Fibroblast of skin of left biceps (primary cell): ENCODE measurements at places on chromosomes 1 and 21.

- no peak for DNase-seq
Observed at GRCh38 chr1:168089326-168089978, 47.3 kb downstream of the GPR161 start.

- no peak for DNase-seq
Observed at GRCh38 chr21:40152476-40152875, 285.2 kb downstream of the PCP4 start.

DNA sequence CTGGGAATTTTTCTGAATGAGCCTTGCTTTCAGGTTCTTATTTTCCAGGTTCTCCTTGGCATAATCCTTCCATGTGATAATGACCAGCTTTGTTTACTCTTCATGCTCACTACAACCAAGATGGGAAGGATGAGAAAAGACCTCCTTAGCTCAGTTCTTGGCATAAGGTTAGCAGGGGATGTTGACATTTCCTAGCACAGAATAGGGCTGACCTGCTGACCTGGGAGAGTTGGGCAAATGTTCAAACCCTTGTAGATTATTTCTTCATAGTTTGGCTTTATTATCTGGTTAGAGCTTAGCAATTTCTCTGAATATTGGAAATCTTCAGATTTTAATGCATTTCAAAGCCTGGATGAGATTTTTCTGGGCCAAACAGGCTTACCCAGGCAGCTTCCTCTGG is 23.6 kb upstream of the SYT6 start:
- DNase-seq, result no peak

DNA sequence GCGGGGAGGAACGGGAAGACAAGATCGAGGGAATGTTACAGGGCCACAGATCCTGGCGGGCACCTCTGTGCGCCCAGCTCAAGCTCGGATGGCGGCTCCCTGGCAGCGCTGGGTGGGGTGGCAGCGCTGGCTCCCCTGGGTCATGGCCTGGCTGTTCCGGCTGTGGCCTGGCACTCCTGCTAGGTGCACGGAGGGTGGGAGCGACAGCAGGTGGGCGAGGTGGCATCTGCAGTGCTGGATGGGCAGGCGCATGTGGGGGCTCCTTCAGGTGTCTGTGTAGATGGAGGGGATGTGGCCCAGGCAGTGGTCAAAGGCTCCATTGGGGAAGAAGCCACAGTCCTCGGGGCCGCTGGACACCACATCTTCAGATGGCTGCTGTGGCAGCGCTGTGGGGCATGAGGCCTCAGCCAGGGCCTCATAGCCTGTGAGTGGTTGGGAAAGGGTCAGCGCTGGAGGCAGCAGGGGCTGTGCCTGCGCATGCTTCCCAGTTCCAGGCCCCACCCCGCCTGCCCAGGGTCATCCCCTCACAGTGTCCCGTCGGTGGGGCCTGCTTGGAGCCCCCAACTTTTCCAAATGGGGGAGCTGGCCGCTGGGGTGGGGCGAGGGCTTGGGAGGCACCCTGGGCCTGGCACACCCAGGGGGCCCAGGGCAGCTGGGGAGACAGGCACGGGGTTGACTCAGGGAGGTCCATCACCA is 47.3 kb downstream of the DMRTB1 start:
- no peak for DNase-seq

GRCh38 chr1:93502571-93502970 is 54.7 kb downstream of the FNBP1L start:
- no peak for DNase-seq

DNA sequence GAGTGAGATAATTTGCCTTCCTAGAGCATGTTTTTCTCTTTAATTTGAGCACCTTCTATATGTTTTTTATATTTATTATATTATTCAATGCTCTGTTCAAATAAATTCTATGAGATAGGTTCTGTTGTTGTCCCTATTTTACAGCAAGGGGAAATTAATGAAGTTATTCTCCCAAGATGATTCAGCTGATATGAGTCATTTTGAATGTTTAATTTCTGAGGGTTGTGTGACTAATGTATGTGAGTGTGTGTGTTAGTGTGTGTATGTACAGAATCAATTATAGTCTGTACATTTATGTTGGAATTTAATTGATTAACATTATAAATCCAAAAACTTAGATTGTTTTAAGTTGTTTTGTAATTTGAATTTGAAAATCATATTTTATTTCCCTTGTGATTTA is 1536.7 kb upstream of the B3GALT2 start:
- peak; percentile 33 for DNase-seq

GRCh38 chr1:58038574-58038973 is 508.0 kb downstream of the OMA1 start:
- no peak for DNase-seq

GRCh38 chr1:21936366-21937031 is 611 bp downstream of the HSPG2 start:
- no peak for DNase-seq

DNA sequence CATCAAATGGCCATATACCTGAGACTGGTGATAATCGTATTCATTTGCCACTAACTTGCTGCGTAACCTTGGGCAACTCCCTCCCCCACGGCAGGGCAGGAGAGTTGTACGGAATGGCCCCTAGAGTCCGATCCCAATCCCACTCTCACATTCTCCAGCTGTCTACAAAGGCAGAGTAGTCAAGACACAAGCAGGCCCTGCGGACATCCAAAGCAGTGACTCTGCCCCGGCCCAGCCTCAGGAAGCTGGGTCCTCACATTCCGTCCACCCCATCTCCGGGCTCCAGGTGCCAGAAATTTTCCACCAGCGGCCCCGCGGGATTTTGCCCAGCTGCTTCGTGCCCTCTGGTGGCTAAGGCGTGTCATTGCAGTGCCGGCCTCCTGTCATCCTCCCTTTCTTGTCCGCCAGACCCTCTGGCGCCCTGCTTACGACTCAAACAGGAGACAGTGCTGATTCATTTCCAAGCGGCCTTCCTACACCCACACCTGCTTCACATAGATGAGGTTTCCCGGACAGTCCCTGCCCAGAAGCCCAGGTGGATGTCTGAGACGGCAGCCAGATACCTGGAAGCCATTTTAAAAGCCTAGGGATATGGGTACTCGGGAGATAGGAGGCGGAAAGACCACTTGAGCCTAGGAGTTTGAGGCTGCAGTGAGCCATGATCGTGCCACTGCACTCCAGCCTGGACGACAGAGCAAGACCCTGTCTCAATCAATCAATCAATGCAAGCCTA is 2.9 kb upstream of the S100A2 start:
- peak; percentile 57 for DNase-seq

DNA sequence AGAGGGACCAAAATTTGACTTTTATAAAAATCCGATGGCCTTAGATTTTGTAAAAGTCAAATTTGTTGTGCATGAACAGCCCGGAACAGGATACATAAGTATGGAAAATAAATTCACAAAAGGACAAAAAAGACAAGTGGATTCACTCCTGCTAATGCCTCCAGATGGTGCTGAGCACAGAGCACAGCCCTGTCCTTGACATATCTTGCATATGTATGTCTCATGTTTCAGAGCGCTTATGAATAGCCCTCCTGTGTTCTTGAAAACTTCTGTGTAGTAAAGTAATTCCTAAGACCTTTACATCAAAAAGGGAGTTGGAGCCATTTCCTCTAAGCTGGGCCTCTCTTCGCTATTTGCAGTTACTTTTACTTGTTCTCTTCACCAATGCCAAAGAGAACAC is 110.7 kb upstream of the RAB3GAP2 start:
- no peak for DNase-seq

GRCh38 chr1:240666568-240667198 is 54.7 kb upstream of the GREM2 start:
- DNase-seq, result no peak

GRCh38 chr1:211724687-211725196 is 49.3 kb upstream of the NEK2 start:
- no peak for DNase-seq

GRCh38 chr1:173413271-173413707 is 63.8 kb upstream of the PRDX6 start:
- DNase-seq, result no peak

DNA sequence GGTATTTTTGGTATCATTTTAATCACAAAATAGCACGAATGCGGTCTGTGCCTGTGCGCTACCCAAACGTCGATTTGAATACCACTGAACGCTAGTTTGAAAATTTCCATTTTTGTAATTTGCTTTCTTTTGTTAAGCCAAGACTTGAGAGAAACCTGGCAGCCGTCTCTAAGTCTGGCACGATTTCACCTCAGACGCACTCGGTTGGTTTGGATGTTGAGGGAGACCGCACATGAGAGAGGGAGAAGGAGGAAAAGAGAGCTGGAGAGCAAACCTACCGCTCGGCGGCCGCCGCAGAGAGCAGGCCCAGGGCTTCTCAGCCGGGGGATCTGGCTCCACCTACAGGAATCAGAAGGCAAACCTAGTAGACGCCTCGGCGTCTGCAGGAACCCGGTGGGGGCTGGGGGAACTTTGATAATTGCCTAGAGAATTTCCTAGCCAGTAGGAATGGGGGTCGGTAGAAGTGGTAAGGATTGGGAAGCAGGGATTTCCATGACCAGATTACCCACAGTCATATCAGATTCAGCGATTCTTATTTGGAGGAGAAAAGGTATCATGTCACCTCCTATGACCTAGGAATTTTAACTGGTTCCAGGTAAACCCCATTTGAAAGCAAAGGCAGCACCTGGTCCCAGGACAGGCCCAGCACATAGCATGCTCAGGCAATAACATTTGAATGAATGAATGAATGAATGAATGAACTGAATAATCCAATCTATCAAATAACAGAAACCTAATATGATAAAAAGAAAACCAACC is 83.2 kb downstream of the TM2D1 start:
- no peak for DNase-seq

GRCh38 chr1:72037745-72038343 is 244.5 kb downstream of the NEGR1 start:
- peak; percentile 4 for DNase-seq

DNA sequence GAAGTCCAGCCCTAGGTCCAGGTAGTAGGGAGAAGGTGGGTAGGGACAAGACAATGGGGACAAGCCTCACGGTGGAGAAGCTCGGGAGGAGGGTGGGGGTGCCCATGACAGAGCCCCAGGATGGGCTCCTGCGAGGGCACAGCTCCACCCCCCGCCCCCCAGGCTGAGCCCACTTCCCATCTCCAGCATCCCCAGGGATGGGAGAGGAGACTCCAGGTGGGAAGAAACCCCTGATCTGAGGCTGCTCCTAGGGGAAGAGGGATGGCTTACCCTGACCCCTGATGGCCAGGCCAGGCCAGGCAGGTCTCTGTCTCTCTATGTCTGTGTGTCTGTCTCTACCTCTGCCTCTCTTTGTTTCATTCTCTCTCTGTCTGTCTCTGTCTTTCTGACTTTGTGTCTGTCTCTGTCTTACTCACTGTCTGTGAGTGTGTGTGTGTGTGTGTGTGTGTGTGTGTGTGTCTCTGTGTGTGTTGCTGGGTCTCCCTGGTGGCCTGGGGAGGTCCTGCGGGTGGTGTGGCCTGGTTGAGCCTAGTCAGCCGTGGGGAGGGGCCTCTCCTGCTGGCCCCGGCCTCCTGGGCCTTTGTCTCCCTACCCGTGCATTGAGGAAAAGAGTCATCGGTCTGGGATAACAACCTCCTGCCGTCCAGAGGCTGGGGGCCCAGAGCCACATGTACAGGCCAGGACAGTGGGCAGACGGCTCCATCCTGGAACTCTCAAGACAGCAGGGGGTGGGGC is 45.7 kb downstream of the WNT9A start:
- no peak for DNase-seq

GRCh38 chr1:244054924-244055263 is 3.8 kb downstream of the ZBTB18 start:
- no peak for DNase-seq

DNA sequence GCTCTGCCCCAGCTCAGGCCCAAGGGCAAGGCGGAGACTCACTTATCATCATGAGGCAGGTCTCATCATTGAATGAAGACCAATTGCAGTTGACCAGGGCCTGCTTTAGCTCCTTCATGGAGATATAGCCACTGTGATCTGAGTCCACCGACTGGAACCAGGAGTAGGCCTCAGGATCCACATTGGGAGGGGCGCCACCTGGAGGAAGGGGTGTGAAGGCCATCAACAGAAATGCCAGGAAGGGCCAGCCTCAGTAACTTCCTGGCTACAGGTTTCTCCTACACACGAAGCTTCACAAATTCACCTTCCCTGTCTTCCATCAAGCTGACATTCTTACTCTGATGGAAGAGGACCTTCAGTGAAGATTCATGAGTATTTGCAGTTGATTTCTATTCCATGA is 11.6 kb downstream of the PEF1 start:
- DNase-seq, result no peak

- DNase-seq, result no peak
Observed at GRCh38 chr1:90761781-90762589, 44.9 kb upstream of the BARHL2 start.

GRCh38 chr21:44686000-44686781 is 4.2 kb upstream of the KRTAP12-1 start:
- no peak for DNase-seq

GRCh38 chr21:42735061-42735460 is 81.6 kb downstream of the PDE9A start:
- DNase-seq, result no peak

DNA sequence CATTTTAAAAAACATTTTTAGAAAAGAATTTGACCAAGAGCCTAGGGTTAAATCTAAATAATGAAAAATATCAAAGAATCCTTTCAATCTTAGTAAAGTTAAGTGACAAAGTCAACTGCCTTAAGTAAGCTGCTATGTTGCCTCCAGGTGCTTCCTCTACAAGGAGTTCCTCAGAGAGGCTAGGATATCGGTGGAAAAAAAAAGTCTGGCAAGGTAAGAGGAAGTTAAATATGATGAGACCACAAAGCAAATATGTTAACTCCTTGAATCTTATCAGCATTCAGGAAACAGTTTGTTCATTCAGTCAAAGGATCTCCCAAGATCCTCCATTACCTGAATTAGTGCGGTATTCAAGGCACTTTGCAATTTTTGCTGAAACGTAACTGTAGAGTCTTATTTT is 563.5 kb downstream of the PTPRC start:
- no peak for DNase-seq

GRCh38 chr1:165734906-165735305 is 33.8 kb downstream of the TMCO1 start:
- DNase-seq, result no peak

DNA sequence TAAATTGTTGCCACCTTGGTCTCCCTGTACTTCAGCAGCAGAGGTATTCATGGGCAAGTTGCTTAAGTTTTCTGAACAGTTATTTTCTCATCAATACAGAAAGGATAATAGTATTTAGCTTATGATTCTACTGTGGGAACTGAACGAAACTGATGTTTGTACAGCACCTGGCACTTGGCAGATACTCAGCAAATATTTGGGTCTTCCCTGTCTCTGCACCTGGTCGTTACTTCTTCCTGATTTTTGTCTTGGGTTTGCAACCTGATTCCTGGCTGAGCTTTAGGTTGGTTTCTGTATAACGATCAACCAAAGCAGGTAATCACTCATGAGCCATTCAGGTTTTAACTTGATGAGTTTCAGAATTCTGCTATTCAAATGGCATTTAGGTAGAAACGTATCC is 490.6 kb downstream of the KIF26B start:
- DNase-seq, result no peak

GRCh38 chr1:64047549-64047996 is 155.8 kb upstream of the UBE2U start:
- DNase-seq, result no peak

- DNase-seq, result no peak
Observed at GRCh38 chr1:205472737-205473441, 17.0 kb upstream of the BLACAT1 start.

GRCh38 chr1:185360714-185361113 is 43.7 kb upstream of the IVNS1ABP start:
- no peak for DNase-seq

- no peak for DNase-seq
Observed at GRCh38 chr1:244341455-244342450, 110.0 kb downstream of the ADSS2 start.
